Tongue (tissue), 3 donors: ENCODE measurements at places on chromosomes 3 and 15.
A peak's percentile ranks its signal among the peaks of the same experiment; 100 is the strongest.

GRCh38 chr15:36609793-36610192 lies 30.4 kb downstream of the CDIN1 start:
- no peak for DNase-seq

- DNase-seq = peak; percentile 62
These were observed 6.0 kb downstream of the SNRPA1 start for GRCh38 chr15:101288905-101289513.

GRCh38 chr15:57061281-57061680 lies 142.8 kb downstream of the TCF12 start:
- no peak for DNase-seq

- DNase-seq = no peak
These were observed 5.5 kb downstream of the IL12A start for GRCh38 chr3:159994182-159994581.

DNA sequence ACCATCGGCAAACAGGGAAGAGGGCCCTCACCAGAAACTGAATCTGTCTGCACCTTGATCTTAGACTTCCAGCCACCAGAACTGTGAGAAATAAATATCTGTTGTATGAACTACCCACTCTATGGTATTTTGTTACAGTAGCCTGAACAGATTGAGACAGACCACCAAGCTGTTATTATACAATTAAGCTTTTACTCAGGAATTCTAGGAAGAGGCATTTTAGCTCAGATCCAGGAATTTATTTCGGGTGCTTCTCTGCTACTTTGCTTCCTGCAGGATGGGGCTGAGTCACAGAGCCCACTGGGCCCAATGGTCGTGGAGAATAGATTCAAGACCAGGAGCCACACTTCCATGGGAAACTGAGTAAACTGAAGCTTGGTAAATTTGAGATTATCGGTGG lies 145.5 kb upstream of the PFN2 start:
- DNase-seq = no peak

GRCh38 chr3:108623504-108623903 lies 34.0 kb downstream of the DZIP3 start:
- DNase-seq = no peak
